ENCODE measurements at places on chromosomes 7 and 10.

GRCh38 chr10:80472234-80473095 lies 18.4 kb downstream of the TSPAN14 start:
- no peak for DNase-seq

DNA sequence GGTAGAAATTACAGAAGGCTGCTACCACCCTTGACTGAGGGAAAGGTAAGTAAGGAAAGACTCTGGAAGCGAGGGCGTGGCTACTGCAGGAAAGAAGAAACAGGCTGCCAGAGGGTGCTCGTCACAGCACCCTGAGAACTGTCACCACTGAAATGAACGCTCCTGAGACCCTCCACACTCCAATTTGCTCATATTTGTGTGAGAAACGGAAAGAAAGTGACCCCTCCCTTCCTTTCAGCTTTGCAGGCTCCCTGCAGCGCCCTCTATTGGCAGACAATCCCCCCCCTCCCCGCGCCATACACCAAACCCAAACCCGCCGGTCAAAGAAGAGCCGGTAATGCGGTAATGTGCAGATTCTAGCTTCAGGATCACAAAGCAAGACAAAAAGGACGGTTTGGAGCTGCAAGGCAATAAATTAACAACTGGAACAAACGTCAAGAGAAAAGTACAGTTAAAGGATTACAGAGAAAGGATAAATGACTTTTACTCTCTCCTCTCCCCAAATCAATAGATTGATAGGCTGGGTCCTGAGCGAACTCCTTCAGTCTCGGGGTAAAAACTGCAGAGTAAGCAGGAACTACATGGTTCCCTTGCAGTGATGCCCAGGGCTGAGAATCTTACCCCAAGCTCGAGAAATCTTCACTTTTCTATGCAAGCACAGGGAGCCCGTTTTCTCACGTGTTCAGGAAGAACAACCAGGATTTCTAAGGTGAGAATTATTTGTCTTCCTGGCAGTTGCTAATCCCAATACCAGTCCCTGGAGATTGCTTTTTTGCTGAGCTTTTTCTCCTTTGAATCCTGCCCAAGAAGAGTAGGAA lies 47.6 kb downstream of the STEAP1B start:
- DNase-seq, result no peak

DNA sequence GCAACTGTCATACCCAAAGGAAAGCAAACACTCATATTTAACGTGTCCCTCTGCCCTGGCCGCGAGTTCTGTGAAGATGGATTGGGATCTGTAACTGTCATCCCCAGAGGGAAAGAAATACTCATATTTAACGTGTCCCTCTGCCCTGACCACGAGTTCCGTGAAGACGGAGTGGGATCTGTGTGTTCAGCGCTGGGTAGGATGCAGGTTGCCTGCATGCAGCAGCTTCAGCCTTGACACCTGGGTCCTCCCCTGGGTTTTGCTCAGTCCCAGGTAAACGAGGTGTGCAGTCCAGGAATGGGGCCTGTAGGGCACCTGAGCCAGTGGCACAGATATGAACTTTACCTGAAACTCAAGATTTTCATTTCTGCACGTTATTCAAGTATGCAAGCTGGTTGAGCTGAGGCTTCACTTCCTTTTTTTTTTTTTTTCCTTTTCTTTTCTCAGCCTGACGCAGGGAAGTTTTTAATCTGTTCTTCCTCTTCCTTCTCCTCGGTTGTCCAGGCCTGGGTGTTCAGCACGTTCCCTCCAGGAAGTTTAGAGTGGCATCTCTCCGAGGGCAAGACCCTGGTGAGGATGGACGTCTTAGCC lies 159.0 kb upstream of the SHH start:
- DNase-seq, result no peak

GRCh38 chr10:27450225-27450624 lies 53.9 kb upstream of the RAB18 start:
- no peak for DNase-seq

DNA sequence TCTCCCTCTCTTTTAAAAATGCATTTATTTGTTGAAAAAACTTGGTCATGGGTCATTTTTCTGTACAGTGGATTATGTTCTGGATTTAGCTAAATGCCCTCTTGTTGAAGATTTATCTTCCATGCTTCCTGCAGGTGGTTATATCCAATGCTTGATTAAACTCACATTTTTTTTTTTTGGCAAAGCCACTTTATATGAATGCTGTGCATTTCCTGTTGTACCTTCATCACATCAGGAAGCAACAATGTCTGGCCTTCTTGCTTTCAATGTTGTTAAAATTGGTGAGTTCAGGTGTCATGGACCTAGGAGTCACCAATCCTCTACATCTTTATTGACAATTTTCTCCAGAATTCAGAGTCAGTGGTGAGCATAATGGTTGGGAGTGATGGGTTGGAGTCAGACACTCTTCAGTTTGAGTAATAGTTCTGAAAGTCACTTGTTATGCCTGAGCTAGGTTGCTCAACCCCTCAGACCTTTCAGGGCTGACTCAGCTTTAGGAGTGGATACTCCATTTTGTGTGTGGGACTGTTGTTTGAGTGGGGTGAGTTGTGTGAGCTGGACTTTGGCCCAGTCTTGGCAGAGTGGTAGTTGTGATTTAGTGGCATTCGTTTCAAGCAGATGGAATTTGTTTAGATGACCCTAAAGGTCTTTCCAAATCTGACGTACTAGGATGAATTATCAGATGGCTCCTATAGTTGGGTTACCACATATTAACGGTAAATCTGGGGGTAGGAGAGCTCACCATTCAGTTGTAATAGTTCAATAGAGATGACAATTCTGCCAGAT lies 213.5 kb upstream of the ZNF32 start:
- DNase-seq, result no peak

DNA sequence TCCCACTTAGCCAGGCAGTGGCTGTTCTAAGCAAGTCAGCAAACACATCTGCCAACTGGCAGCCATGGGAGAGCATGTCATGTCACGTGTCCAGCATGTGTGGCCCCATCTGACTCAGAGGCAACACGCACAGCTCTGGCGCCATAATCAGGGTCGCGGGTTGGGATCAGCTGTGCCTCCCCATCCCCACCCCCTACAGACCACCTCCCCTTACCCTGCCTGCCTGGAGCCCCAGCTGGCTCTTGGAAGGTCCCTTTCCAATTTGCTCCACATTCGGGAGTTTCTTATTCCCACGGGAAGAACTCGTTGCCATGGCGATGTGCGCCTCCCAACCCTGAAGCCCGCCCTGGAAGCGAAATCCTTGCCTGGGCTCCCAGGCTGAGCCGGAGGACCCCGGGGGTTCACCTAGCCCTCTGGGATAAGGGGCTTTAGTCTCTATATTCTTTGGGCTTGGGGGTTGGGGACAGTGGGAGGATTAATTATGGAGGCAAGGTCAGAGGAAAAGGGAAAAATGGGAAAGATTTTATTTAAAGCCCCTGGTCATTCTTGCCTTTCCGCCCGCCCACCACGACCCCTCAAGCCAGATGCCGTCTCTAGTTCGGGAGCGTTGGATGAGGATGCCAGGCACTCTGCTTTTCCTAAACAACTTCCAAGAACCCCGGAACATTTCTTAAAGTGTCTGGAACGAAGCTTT lies 283.7 kb downstream of the ZEB1 start:
- peak; percentile 47 for DNase-seq

GRCh38 chr10:6351495-6351894 lies 148.8 kb downstream of the PFKFB3 start:
- DNase-seq, result no peak

- no peak for DNase-seq
These were observed 26.4 kb downstream of the BBS9 start for GRCh38 chr7:33155811-33156210.

DNA sequence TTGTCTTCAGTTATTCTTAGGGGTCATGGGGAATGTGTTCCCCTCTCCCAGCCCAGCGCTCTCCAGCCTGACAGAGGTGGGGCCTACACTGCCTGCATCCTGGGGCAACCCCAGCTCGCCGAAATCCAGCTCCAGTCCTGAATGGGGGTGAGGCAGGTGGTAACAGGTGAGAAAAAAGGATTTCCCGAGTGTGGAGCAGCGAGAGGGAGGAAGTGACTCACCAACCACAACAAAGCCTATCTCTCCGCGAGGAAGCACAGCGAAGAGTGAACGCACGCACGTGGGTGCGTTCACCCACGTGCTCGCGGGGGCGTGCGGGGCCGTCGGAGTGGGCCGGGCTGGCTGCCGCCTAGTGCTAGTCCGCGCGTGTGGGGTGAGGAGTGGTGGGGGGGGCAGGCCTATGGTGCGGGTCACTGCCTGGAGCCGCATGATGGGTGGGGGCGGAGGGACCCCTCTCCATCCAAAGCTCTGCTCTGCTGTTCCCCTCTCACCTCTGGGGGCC lies 855 bp upstream of the PALD1 start:
- no peak for DNase-seq

DNA sequence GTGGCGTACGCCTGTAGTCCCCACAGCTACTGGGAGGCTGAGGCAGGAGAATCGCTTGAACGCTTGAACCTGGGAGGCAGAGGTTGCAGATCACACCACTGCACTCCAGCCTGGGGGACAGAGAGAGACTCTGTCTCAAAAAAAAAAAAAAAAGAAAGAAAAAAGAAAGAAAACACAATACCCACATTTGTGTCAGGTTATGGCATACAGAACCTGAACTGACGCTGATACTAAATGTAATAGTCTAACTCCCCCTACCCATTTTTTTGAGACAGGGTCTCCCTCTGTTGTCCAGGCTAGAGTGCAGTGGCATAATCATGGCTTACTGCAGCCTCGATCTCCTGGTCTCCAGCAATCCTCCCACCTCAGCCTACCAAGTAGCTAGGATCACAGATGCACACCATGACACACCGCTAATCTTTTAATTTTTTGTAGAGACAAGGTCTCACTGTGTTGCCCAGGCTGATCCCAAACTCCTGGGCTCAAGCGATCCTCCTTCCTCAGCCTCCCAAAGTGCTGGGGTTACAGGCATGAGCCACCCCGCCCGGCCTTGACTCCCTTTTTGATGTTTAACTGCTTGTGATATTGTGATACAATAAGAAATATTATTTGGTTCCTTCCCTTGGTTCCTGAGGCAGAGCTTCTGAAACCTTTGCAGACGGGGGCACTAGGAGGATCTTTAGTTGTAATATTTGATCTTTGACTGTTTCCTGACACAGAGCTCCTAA lies 6.5 kb upstream of the MMD2 start:
- no peak for DNase-seq

DNA sequence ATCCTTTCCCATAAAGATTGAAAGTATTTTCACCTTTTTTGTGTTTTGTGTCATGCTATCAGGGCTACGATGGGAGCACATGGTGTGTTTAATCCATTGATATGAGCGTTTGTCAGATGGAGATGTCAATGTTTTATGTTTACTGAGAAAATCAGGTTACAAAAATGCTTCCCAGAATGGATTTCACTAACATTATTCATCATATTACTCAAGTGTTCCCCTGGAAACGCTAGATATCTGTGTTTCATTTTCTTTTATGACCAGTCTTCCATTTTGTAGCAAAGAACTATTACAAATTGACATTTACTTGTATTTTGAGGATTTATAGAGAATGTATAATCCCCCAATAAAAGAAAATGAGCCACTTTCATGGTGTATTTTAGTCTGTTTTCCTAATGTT lies 293.5 kb upstream of the AKR1E2 start:
- DNase-seq, result no peak

DNA sequence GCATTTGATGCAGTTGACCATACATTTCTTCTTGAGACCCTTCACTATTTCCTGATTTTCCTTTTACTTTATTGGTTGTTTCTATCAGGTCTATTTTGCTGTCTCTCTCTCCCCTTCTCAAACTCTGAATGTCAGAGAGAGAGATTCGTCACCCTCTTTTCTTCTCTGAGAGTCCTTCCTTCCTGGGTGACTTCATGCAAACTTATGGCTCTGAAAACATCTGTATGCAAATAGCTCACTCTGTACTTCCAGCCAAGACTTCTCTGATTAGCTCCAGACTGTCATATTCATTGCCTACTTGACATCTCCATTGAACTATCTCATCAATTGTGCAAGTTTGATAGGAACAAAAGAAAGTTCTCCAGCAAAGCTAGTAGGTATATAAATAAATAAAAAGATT lies 191.7 kb upstream of the KLF6 start:
- no peak for DNase-seq

DNA sequence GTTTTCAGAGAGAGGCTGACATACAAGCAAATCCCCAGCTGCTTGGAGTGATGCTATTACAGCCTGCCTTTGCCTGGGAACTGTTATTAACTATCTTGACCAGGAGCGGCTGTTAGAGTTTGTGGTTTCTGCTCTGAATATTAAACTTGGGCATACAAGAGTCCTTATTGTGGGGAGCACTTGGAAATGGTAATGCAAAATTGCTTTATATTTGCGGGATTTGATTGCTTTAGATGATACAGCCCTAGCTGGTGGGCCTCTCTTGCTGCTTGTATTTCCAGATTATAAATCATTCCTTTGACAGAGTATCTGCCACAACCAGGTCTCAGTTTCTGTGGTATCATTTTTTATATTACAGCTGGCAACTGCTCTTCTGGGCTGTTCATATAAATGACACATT lies 101.9 kb upstream of the FAM204A start:
- no peak for DNase-seq

GRCh38 chr10:10053051-10053450 lies 964.6 kb upstream of the CELF2 start:
- DNase-seq, result no peak

DNA sequence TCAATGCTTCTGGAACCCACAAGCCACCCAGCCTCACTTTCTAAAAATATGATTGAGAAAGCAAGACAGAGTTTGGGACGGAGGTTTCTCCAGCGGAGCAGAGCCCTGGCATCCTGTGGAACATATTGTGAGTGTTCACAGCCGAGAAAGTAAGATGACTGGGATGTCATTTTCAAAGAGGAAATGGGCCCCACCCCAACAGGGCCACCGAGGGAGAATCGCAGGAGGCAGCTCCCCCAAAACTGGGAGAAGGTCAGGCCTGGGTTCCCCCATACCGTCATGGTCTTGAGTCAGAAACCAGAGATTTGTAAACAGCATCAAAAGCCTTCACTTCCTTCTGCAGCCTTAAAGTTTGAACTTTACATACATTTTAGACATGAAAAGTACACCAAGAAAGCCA lies 560.0 kb downstream of the PTPRN2 start:
- no peak for DNase-seq

DNA sequence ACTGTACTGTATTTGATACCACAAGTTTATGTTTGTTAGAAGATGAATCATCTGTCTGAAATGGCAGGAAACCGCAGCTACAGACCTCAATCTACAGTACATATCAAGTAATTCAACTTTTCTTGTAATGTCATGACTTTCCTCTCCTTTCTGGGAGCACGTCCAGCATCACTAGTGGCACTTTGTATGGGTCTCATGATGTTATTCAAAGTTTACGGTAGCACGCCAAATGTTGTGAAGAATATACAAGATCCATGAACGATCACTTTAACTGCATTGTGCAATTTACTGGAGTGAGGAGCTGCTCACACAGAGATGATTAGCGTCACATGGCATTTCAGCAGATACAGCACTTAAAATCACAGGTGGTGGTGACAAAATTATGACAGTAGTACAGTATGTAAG lies 257.8 kb upstream of the GNAI1 start:
- DNase-seq, result no peak

DNA sequence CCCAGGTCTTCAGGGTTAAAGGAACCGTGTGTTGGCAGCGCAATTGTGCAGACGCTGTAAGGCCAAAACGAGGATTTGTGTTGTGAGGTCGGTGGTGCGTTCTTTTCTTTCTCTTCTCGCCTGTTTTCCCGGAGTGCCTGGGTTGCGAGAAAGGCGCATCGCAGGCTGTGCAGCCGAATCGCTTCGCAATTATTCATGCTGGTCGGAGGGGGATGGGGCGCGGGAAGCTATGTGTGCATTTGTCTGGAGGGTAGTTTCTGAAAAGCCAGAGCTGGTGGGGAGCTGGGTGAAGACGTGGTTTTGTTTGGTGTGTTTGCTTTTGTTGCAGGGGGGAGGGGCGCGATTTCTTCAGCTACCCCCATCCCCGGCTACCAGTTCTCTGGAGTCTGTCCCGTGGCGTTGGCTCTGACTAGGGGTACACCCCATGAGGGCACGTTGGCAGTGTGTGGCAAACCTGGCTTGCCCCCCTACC lies 2.1 kb downstream of the MXI1 start:
- DNase-seq, result no peak

Data from NCI-H1092 treated with DMSO at 0.1 percent for 48 hours (cell line).